HCEC 1CT (cell line): ENCODE measurements at places on chromosomes 16 and 17.
A peak's percentile ranks its signal among the peaks of the same experiment; 100 is the strongest.

DNA sequence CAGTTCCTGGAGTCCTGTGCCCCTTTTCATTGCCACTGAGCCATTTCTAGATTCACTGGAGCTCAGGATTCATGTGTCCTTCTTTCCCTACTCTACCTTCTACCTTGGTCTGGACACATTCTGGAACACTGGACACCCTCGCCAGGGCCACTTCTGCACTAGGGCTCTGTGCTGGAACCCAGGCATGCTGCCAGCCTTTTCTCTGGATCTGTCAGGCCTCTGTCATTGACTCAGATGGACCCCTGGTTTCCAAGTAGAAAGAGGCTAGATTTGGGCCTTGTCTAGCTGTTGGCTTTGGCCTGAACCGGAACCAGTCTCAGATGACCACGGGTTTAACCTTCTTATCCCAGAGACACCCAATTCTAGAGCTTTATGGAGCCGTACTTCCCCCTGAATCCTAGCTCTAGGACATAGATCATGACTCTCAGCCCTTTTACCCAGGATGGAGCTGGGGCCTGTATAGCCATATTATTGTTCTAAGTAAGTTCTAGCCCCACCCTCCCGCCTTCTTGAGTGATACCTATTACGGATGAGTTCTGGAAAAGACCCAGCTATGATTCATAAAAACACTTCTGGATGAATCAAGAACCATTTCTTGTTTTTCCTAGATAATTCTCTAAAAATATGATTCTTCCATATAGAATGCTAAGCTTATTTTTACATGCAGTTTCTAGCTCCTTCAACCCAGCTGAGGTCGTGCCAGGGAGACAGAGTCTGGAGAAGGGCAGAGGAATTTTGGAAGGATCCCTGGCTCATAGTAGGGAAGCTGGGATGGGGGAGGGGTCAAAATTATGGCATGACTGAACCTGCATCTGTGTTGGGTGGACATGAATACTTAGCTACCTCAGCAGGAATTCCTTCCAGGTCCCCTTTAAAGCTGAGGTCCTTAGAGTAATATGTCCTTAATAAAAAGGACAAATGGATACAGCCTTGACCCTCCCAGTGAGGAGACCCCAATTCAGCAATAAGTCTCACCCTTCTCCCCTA, 1.1 kb upstream of the CHRNB1 start:
- DNase-seq, result peak; percentile 45

DNA sequence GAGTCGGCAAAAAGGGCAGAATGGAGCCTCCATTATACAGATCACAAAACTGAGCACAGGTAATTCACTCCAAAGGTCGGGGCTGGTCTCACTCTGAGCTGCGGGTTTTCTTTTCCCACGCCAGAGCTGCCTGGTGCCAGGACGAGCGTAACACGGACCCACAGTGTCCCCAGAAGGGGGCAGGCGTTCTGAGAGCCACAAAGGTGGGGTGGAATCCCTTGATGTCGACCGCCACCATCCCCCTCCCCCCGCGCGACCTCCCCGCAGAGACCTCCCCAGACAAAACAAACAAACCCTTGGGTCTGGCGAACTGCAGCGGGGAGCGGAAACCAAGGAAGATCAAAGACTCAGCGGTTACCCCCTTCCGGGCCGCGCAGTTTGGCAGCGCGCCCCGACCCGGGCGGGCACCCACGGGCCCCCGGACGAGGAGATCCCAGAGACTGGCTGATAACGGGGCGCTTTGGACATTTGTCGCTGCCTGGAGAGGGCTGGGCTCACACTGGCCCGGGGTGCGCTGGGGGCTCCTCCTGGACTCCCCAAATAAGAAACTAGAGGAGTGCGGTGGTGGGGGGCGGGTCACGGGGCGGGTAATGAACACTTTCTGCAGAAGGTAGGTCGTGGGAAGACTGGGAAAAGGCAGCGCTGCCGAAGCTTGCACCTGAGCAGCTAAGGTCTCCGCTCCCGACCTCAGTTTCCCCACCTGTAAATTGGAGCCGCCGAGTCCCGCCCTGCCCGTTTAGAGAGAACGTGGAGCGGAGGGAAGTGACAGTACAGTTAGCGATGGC, 664 bp upstream of the NKD1 start:
- no peak for DNase-seq

GRCh38 chr17:16911141-16911937, 60.6 kb downstream of the TNFRSF13B start:
- DNase-seq, result no peak

DNA sequence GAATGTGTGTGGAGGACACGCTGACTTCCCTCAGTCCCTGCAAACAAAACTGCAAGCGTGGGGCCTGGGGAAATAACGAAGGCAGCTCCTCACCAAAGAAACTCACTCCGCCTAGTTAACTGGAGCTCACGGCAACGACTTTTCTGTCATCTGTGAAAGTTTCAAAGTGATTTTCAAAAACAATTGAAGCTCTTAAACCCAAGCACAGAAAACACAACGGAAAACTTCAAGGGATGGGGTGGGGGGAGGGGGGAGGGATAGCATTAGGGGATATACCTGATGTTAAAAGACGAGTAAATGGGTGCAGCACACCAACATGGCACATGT, 3.2 kb upstream of the GNG13 start:
- no peak for DNase-seq

- DNase-seq, result peak; percentile 30
These were observed 7.7 kb upstream of the TEKT3 start for GRCh38 chr17:15349119-15349518.

- no peak for DNase-seq
These were observed 41.4 kb downstream of the SETD6 start for GRCh38 chr16:58556678-58557077.

DNA sequence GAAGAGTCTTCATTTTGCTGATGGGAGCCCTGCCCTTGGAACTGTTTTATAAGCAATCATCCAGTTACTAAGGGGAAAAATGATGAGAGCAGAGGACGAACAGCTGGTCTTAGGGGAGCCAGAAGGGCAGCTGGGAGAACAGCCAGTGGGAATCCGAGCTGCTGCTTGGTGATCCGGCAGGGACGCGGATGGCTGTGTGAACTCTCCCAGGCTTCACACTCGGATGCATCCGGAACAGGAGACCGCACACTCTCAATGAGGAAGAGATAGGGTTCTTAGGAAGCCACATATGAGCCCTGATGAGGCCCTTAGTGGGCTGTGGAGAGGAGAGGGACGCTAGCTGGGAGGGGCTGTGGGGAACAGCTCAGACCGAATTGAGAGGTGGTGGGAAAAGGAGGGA, 5.0 kb upstream of the CACNG5 start:
- DNase-seq, result no peak

DNA sequence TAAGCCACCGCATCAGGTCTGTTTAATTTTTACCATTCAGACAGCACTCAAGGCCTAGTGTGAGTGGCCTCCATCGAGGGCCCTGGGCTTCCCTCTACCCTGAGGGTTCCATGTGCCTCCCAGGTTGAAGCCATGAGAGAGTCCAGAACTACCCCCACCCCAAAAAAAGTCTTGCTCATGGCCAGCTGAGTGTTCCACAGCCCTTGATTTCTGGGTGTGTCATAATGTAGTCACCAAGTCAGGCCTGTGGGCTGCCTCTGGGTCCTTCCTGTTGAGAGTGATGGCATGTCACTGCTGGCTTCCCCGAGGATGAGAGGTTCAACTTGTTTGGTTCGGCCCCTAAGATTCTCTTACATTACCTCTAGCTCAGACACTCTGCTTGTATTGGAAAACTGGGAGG, 100.6 kb downstream of the PITPNC1 start:
- peak; percentile 81 for DNase-seq

- DNase-seq, result peak; percentile 20
These were observed 731 bp upstream of the MKS1 start for GRCh38 chr17:58219789-58220183.

DNA sequence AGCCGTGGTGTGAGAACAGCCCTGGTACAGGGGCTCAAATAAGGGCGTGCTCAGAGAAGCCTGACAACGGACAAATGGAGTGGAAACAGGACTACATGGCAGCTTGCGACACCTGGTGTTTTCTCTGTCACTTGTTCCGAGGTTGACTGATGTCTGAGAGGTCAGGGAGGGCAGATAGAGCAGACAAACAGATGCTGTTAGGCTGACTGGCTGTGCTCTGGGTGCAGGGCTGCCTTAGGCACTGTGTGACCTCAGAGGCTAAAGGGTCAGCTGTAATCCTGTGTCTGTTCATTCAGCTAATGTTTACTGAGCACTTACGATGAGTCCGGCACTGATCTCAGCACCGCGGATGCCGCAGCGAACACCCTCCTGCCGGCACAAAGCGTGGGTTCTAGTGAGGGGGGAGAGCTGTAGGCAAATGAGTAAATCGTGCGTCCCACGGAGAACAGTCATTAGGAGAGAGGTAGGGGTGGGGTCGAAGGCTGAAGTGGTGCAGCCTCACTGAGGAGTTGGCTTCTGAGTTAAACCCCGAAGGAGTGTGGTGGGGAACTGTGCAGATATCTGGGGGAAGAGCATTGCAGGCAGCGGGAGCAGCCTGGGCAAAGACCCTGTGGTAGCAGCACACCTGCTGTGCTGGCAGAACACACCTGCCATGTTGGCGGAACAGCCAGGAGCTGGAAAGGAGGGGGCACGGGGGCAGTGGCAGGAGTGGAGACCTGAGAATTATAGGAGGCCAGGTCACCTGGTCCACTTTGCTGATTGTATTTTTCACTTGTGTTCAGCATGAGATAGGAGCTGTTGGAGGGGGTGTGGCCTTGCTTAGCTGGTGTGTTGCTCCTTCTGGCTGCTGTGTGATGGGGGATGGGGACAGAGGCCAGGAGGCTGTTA, 35.0 kb downstream of the GPT2 start:
- DNase-seq, result no peak

- no peak for DNase-seq
These were observed 2.4 kb downstream of the CEP95 start for GRCh38 chr17:64509179-64509578.

DNA sequence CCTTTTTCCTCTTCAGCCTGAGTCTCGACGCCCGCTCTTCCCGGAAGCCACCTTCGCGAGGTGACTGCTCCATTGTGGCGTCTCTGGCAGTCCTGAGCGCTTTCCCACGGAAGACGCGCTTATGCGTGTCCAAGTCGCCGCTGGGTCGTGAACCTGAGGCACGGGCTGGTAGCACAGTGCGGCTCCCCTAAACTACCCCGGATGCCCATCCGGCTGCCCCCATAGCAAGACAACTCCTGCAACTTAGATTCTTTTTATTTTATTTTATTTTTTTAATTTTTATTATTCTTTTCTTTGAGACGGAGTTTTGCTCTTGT, 2.1 kb upstream of the ESRP2 start:
- DNase-seq, result no peak

DNA sequence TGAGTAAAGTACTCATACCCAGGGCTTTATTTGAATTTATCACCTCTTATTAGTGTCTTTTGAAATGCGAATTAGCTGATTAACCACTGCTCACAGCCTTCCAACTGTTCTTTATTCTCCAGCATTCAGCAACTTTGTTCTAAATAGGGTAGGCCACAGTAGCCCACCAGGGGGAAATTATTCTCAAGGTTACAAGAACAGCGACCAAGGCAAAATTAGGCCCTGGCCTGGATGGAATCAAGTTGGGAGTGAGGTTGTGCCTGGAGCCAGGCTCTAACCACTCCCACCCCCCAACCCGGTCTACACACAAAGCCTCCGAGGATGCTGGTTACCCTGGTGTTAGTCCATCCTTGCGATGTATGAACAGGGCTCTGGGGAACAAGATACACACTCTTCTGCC, 245.5 kb downstream of the STX8 start:
- no peak for DNase-seq

GRCh38 chr16:88524973-88525662, 45.1 kb upstream of the ZC3H18 start:
- no peak for DNase-seq

- peak; percentile 45 for DNase-seq
These were observed 53.4 kb downstream of the SNTB2 start for GRCh38 chr16:69240331-69240730.

- DNase-seq, result no peak
These were observed 6.8 kb downstream of the TTYH2 start for GRCh38 chr17:74220219-74220618.

DNA sequence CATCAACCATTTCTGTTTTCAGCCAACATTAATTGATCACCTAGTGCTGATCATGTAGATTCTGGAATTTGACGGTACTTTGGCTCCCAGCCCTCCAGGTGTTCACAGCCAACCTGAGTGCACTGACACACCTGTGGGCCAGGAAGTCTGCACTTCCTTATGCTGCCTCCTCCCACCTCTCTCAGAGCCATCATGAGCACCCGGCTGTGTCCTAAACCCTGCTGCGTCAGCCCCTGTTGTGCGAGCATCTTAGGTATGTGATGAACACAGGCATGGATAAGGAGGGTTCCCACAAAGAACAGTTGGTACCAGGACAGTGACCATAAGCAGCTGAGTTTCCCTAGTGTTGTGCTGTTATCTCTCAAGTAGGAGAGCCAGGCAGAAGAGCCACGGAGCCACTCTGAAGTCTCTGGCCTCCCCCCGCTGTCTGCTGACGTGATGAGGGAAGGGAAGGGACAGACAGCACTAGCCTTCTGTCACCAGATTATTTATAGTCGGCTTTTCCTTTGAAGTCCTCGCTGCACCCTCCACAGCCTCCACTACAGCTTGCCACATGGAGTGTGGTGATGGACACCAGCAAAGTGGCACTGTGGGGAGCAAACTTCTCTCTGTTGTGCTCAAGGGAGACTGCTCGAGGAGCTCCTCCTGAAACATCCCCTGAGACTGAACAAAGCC, 162.8 kb upstream of the ANKFN1 start:
- no peak for DNase-seq

DNA sequence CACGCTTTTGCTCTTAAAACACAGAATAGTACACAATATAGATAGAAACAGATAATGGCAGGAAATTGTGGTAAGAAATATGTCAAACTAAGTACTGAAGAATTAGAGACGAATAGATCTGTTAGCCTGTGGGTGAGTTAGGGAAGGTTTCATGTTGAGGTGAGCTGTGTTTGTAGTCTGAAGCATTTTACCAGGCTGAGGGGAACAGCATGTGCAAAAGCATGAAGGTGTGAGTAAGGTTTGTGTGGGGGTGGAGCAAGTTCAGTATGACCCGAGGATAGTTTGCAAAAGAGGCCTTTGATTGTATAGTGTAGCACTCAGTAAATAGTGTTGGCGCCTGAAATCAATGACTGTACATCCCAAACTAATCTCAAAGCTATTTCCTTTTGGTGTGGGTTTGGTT, 13.8 kb downstream of the IGSF6 start:
- peak; percentile 86 for DNase-seq

DNA sequence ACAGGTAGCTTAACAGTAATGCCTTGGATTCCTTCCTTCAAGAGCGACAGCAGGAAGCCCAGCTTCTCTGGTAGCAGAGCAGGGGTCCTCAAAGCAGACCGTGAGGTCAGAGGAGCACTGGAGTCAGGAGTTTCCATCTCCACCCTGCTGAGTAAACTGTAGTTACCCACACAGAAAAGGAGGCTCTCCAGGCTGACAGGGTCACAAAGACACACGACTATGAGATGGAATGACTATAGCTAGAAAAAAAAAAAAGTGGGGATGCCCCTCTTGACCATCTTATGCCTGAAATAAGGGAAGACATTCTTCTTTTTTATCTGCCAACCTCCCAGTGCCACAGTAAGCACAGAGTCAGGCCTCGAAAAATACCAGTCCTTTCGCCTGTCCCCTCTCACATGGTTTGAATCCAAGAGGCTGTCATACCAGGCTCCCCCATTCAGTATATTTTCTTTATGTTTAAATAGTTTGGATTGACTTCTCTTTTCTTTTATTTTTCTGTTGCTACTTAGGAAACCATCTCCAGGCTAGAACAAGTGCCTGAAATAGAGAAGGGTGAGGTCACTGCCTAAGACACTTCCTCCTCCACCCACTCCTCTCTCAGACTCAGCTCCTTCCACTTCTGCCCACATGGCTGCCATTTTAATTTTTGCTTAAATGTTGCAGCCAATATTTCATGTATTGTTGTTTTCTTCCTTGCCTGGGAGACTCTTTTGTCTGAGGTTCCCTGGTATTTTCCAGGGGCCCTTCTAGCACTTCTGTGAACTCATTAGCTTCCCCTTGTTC, 707.4 kb downstream of the MAF start:
- no peak for DNase-seq
